Subcutaneous preadipocyte (primary cell): ENCODE measurements at places on chromosomes 7 and 10. TPM values are rescaled to one million over a fixed set of nuclear protein-coding genes. Genes with fewer than 3 reads are reported as not detected.

Gene ANKRD7
- total RNA-seq = 0.37 and 0.39 TPM in 2 replicates

Gene PNLIP
- not detected in 2 replicates for total RNA-seq

Gene HKDC1
- total RNA-seq = 0.20 TPM in 1 of 2 replicates, not detected in the other

Gene CHST3
- 20.9 and 23.5 TPM in 2 replicates for total RNA-seq

Gene MOSPD3
- total RNA-seq = 6.3 and 7.0 TPM in 2 replicates

Gene PPP2R2D
- total RNA-seq = 22.4 and 25.6 TPM in 2 replicates
